AML-193 (cell line): ENCODE measurements at places on chromosomes 12 and 14.

GRCh38 chr12:53060064-53060720, 10.3 kb downstream of the TNS2 start:
- no peak for DNase-seq

- peak; percentile 53 for DNase-seq
These were observed 225.7 kb downstream of the TMTC2 start for GRCh38 chr12:82912406-82912805.

- DNase-seq, result no peak
These were observed 26.1 kb downstream of the ADCK1 start for GRCh38 chr14:77825895-77826519.

GRCh38 chr14:64569138-64569631, 19.4 kb downstream of the PPP1R36 start:
- no peak for DNase-seq

- no peak for DNase-seq
These were observed 174.0 kb upstream of the DIO2 start for GRCh38 chr14:80385336-80385735.

- DNase-seq, result no peak
These were observed 55.4 kb downstream of the FBXO33 start for GRCh38 chr14:39376667-39377403.

DNA sequence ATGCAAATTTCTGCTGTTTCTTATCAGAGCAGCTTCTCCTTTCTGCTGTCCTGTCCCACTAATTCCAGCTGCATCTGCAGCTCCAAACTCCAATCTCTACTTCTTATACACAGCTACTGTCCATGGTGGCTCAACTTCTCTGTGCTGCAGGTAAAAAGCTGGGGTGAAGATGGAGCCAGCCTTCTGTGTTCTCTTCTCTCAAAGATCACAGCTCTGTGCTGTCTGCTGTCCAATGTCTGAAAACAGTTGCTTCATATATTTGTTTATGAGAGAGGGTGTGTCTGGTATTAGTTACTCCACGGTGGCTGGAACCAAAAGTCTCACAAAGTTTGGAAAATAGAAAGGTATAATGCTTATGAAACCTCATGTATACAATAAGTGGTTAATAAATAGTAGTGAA, 445.8 kb upstream of the TBX3 start:
- DNase-seq, result no peak

DNA sequence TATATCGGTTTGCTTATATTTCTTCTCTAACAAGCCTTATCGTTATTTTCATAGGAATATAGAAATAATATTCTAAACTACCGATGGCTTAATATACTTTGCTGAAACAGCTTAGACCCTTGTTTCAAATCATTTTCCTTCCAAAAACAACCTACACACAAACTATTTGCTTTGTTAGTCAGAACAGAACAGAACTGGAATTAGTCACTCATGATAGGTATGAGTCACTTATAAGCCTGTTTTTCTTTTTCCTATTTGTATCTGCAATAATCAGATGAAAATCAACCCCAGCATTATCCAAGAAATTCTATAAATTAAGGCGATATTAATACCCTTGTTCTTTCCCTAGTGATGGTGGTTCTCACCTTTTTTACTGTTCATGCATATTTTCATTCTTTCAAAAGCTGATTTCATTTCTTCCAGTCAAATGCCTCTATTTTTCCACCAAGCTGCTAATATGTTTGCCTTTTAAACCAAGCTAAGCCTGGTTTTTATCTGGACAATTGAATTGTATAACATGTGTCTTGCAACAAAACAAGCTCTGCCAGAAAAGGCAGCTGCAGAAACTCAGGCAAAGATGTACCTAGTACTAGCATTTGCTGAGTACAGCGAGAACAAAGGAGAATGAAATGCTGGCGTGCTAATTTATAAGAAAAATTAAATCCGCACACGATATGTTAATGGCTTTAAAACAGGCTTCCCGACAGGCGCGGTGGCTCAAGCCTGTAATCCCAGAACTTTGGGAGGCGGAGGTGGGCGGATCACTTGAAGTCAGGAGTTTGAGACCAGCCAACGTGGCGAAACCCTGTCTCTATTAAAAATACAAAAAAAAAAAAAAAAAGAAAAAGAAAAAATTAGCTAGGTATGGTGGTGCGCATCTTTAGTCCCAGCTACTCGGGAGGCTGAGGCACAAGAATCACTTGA, 1418.2 kb downstream of the AACS start:
- DNase-seq, result no peak

GRCh38 chr12:93668919-93669418, 8.2 kb upstream of the CRADD start:
- DNase-seq, result no peak

DNA sequence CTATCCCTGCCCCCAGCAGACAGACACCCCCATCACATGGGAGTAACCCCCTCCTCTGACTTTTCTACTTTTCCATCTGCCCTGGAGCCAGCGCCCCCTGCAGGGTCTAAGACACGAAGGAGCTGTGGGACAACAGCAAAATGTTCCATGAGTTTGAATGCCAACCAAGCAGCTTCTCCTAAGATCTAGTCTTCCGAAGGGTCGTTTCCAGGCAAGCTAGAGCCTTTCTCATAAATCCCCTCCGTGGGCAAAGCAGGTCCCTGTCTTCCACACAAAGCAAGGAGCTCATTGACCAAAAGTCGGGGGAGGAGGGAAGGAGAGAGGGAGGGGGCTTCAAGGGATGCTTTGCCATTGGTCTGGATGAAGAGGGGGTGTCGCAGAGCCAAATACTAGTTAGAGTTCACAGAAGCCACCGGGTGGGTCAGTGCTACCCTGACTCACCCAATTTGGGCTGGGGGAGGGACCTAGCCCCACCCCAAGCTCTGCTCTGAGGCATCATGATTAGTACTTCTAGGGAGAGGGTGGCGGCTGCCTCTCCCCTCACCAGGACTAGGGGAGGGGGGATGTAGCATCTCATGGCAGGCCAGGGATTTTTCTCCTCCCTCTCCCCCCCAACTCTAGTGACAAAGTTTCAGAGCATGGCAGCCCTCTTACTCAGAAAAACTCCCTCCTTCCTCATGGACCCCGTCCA, 1.6 kb downstream of the MSI1 start:
- DNase-seq, result no peak

- no peak for DNase-seq
These were observed 361.9 kb upstream of the FKBP4 start for GRCh38 chr12:2432856-2433255.

- DNase-seq, result peak; percentile 61
These were observed 3.9 kb upstream of the POC1B start for GRCh38 chr12:89529738-89530137.

DNA sequence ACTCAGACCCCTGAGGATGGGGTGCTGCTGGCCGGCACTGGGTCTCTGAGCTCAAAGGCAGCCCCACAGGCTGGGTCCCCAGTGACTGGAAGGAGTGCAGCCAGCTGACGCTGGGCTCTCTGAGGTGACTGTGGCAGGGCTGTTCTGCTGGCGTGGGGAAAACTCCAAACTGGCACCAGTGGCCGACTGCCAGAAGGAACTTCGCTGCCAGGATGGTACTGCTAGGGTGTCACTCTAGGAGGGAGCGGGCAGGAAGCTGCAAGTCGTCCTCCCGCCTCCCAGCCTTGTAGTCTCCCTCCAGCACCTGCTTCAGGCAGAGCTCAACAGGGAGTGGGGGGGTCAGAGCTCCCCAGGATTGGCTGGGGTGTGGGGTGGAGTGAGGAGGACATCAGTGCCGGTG, 41.3 kb downstream of the CDC42BPB start:
- DNase-seq, result no peak

DNA sequence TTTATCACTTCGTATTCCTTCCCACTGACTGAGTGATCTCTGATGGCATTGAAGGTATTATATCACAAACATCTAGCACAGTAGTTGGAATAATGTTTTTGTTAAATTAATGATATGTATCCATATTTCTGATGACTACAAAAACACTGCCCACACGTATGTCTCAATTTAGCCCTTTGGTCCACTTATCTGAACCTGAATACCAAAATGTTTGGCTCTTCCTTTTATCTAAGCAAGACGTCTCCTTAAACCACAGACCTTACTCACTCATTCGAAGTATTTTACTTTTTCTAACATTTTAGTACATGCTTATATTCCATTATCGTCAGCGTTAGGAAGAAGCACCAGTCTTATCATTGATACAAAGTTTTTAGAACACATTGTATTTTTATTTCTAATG, 126.4 kb downstream of the PIK3C2G start:
- DNase-seq, result no peak

GRCh38 chr12:103640410-103640809, 53.3 kb downstream of the STAB2 start:
- no peak for DNase-seq

GRCh38 chr14:66070542-66071319, 415.4 kb upstream of the CCDC196 start:
- DNase-seq, result no peak

- DNase-seq, result peak; percentile 13
These were observed 13.4 kb upstream of the ALDH2 start for GRCh38 chr12:111753144-111753881.

DNA sequence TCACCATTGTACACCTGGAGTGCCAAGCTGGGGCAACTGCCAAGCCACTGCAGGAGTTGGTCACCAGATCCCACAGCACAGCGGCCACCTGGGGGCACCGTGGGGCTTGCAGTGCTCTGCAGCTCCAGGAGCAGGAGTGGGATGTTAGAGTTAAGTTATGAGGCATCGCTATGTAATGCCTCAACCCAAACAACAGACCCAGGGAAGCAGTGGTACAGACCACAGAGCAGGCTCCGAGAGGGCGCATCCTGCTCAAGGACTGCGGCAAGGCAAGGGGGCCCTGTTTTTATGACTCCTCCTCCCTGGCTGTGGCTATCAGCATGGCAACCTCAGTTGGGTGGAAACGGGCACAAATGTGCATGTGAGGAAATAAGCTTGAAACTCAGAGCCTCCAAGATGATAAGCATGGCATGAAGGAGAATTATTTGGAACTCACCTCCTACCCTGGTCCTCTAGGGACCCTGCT, 63.1 kb downstream of the ARL6IP4 start:
- no peak for DNase-seq

- peak; percentile 22 for DNase-seq
These were observed 5.0 kb downstream of the HNRNPC start for GRCh38 chr14:21264025-21264801.

DNA sequence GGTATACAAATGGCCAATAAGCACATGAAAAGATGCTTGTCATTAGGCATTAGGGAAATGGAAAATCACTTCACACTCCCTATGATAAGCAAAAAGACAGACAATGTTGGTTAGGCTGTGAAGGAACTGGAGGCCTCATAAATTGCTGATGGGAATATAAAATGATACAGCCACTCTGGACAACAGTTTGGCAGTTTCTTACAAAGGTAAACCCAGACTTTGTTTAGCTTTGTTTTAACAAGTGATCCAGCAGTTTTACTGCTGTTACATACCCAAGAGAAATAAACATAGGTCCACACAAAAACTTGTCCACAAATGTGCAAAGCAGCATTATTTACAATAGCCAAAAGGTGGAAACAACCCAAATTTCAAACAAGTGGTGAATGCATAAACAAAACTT, 5.4 kb downstream of the RPS6KA5 start:
- no peak for DNase-seq

GRCh38 chr12:15728118-15728598, 61.0 kb downstream of the EPS8 start:
- no peak for DNase-seq

GRCh38 chr12:23927907-23928306, 21.6 kb downstream of the SOX5 start:
- DNase-seq, result no peak

DNA sequence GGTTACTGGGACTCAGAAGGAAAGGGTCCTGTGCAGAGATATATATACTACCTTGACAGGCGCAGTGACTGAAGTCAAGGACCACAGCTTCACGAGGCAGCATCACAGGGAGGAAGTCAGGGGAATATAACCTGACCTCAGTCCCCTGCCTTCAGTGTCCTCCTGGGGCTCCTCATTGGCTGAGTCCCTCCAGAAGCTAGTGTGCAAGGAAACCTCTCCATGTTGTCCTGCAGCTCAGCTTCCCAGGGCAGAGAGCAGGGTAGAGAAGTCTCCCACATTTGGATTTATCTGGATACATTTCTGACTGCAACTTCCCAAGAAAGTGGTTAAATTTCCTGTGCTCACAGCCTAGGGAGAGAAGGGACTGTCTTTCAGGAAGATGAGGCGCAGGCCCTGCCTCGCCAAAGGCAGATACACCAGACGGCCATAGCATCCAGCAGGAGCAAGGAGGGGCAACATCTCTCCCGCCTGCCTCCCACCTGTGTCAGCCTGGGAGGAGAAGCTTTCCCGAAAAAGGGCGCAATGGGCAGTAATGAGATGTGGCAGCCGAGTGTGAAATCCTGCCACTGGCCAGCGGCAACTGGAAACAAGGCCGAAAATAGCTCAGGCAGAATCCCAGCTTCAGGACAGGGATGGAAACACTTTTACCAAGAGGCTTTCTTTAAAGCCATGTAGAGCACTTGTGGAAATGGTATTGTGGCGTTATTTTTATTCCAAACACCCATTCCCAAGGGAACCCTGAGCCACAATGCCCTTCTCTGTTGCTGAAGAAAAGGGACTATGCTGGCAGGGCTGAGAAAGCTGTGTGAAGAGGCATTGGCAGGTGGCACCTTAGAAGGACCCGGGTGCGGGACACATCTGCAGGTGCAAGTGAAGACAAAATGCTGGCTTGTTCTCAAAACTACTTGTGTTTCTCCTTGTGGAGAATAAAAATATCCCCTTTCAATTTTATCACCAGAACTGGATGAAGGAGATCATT, 54.9 kb upstream of the HIF1A start:
- no peak for DNase-seq

- DNase-seq, result no peak
These were observed 6.9 kb downstream of the MLEC start for GRCh38 chr12:120693848-120694247.

DNA sequence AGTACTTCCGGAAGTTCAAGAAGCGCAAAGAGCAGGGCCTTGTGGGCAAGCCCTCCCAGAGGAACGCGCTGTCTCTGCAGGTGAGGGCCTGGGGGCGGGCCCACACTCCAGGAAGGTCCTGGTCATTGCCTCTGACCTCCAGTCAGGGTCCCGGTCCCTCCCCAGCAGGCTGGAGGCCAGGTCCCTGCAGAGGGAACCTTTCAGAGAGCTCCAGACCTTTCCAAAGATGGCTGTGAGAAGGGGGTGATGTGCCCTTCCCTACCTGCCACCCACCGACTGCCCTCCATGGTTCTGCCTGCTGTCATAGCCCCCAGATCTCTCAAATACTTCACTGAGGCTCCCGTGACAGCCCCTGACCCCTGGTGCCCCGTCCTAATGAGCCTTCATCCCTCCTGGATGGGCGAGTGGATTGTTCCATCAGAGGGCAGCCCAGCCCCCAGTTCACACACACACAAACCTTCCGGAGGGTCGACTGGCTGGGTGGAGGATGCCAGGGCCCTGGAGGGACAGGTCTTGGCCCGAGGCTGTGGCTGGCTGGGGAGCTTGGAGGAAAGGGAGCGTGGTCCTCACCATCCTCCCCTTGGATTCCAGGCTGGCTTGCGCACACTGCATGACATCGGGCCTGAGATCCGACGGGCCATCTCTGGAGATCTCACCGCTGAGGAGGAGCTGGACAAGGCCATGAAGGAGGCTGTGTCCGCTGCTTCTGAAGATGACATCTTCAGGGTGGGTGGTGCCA, 117.5 kb upstream of the FKBP4 start:
- DNase-seq, result no peak
